ENCODE measurements at places on chromosomes 7 and 10.

- DNase-seq, result no peak
These were observed 100.0 kb downstream of the AUTS2 start for GRCh38 chr7:69698109-69698825.

GRCh38 chr7:78794101-78794500 is 659.4 kb downstream of the MAGI2 start:
- DNase-seq, result no peak

- DNase-seq, result no peak
These were observed 14.1 kb upstream of the MSRB2 start for GRCh38 chr10:23081221-23081750.

- DNase-seq, result no peak
These were observed 510.5 kb downstream of the CCSER2 start for GRCh38 chr10:84838851-84839250.

GRCh38 chr10:78688901-78689583 is 379.7 kb upstream of the ZMIZ1 start:
- peak; percentile 53 for DNase-seq

DNA sequence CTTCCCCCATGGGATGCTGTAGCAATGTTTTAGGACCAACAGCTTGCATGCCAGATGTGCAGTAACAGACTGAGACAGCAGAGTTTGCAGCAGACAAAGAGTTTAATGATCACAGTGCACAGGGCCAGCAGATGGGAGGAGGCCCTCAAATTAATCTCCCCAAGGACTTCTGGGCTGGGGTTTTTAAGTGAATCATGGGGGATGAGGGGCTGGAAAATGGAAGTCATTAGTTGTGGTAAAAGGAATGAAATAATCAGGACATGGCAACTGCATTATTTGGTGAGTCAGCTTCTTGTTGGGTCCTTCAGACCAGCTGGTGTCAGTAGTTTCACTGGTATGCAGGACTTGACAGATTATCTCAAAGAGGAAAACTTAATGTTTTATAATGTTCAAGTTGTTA is 12.6 kb upstream of the NRBF2 start:
- DNase-seq, result no peak

DNA sequence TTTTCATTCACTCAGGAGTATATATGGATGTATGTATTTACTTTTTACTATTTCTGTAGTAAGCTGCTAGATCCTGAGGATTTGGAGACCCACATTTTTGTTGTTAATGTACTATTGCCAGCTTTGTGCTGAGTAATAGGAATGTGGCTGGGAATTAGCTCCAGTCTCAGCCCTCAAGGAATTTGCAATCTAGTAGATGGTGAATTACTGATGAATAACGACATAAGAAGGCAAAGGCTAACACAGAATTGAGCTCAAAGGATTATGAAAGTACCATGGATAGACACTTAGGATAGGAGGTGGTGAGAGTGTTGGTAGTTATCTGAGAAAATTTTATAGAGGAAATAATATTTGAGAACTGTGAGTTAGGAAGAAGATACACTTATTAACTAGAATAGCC is 19.9 kb downstream of the CASD1 start:
- no peak for DNase-seq

- no peak for DNase-seq
These were observed 208.1 kb downstream of the KIAA1217 start for GRCh38 chr10:24417053-24417452.

DNA sequence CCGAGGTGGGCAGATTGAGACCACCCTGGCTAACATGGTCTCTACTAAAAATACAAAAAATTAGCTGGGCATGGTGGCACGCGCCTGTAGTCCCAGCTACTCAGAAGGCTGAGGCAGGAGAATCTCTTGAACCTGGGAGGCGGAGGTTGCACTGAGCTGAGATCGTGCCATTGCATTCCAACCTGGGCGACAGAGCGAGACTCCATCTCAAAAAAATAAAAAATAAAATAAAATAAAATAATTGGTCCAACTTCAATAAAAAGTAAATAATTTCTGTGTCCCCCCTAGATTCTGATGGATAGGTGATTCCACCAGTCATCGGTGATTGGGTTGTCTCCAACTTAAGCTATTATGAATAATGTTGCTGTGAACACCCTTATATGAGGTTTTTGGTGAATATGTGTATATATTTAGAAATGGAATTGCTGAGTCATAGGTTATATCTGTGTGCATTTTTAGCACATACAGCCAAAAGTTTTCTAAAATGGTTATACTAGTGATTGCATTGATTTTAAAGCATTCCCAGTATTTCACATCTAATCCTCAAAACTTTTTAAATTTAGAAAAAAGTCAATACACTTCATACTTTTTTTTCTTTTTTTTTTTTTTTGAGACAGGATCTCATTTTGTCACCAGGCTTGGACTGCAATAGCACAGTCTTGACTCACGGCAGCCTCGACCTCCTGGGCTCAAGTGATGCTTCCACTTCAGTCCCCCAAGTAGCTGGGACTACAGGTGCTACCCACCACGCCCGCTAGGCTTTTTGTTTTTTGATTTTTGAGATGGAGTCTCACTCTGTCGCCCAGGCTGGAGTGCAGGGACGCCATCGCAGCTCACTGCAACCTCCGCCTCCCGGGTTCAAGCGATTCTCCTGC is 13.7 kb upstream of the SRPK2 start:
- no peak for DNase-seq

GRCh38 chr7:155745737-155746136 is 66.5 kb downstream of the SHH start:
- DNase-seq, result no peak

GRCh38 chr7:125241548-125241947 is 311.9 kb upstream of the POT1 start:
- no peak for DNase-seq

DNA sequence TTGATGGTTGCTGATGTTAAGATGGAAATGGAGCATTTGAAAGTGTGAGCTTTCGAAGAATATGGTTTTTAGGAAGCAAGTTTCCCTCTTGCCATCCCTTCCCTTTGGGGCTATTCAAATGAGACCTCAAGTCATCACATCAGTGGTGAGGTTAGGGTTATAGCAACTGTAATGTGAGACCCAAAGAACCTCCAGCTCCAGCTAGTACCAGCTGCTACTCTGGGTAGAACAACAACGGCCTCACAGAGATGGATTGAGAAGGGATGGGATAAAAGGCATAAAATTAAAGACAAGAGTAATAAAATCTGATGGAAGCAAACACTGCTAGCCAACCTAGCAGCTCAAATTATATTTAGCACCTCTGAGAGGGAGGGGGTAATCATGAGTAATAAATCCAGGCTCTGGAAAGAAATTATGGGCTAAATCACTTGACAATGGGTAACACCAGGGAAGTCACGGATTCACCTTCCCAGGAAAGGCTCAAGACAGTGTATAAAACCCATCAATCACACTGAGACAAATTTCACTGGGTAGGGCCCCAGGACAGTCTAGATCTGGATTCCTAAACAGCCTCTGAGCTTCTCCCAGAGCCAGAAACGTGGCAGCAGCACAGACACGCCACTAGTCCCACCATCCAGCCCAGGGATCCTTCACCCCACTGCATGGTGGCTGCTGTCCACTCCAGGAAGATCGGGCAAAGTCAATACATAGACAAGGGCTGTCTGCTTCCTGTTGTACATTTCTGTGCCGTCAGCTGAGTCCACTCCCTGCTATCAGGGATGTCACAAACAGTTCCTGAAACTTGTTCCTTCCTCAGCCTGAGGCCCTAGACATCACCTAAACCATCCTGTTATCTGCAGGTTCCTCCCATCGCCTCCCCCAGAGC is 151.1 kb downstream of the GFRA1 start:
- no peak for DNase-seq

GRCh38 chr10:11414314-11415038 is 197.0 kb downstream of the USP6NL start:
- DNase-seq, result no peak

DNA sequence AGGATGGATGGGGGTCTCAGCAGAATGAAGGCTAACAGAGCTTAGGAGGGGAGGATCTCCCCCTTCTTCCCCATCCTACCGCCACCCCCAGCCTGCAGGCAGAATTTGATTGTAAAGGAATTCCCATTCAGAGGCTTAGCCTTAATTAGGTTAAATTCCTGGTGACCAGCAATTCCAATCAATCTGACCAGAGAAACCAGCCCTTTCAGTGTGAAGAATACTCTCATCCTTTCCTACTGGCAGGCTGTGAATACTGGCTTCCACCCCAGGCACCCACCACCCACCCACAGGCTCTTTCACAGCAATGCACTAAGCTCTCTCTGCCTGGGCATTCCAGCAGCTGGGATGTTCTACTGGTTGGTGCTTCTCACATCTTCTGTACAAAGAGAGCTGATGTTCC is 137.9 kb upstream of the LYZL1 start:
- DNase-seq, result no peak

- DNase-seq, result no peak
These were observed 310.0 kb downstream of the HPSE2 start for GRCh38 chr10:98925651-98926050.

GRCh38 chr7:7686811-7687508 is 31.4 kb downstream of the RPA3 start:
- no peak for DNase-seq

DNA sequence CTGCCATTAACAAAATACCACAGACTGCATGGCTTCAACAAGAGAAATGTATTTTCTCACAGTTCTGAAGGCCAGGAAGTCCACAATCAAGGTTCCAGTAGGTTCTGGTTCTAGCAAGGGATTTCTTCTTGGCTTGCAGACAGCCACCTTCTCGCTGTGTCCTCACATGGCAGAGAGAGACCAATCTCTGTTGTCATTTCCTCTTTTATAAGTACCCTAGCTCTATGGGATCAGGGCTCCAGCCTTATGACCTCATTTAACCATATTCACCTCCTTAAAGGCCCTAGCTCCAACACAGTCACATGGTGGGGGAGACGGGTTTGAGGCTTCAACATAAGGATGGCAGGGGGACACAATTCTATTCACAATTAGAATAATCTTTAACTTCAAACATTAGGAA is 23.6 kb downstream of the ABI1 start:
- DNase-seq, result no peak

DNA sequence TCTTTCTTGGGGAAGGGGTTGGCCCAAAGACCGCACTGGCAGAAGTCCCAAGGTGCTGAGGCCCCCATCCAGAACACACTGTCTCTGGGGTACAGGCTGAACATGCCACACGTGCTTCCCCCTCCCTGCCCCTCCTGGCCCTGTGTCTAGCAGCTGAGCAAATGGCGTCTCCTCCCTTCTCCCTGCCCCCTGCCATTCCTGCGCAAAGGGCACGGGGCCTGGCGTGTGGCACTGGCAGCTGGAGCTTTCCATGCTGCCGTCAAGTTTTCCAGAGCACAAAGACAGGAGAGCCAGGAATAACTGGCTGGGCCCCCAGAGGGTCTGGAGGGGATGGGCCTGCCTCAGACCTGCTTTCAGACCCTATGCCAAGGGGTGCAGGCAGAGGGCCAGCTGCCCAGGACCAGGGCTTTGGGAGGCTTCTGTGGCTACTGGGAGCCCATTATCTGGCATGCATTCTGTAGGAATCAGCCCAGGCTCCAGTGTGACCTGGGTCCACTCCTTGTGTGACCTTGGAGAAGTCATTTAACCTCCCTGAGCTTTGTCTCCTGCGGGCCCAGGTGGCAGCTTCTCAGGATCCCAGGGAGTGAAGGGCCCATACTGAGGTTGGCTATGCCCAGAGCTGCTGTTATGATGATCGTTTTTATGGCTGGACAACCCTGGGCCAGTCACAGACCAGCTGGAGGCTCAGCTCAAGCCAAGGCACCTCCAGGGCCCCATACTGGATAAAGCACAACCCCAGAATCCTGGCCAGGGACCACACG is 710 bp upstream of the LDB3 start:
- DNase-seq, result no peak

DNA sequence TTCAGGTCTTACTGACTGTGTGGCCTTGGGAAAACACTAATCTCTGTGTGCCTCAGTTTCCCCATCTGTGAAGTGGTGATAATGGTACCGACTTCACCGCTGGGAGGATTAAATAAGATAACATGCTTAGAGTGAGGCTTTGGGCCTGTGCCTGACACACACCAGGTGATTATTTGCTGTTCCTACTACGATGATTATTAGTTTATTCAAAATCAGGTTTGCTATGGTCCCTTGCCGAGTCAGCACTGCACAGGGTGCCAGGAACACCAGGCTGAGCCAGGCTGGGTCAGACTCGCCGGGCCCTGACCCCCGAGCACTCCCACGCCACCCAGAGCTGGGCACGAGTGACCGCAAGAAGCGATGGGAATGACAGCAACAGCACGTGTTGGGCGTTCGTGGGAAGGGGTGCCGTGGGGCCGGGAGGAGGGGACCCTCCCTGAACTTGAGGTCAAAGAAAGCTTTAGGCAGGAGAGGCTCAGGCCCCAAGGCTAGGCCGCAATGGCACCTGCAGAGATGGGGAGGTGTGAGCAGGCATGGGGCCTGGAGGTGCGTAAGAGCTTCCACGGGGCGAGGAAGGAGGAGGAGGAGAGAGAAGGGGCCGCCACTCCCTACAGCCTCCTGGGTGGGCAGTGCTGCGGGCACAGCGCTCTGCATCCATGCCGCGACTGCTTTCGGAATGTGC is 325.4 kb downstream of the DNAJB6 start:
- DNase-seq, result no peak

DNA sequence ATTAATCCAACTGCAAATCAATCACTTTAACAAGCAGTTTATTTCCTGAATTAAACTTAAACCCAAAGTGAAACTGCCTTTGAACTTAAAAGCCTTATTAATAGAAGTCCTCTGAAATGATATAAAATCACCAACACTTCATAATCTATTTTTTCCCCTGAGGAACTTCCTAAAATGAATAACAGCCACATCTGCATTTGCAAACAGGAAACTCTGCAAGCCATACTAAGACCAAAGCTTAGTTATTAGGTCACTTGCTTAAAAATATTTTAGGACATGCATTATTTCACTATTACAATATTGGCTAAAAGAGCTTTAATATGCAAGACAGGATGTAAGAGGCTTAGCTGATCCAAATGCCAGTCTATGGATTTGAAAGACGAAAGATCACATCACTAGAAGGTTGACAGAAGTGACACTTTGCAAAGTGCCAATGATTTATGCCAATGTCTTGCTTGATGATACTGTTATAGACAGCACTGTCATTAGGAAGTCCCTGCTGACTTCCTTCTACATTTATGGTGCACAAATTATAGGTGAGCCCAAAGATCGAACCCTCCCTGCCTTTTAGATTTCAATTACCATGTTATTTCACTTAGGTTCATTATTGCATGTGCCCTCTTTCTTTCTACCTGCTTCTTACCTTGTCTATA is 99.9 kb upstream of the SKAP2 start:
- no peak for DNase-seq

- DNase-seq, result no peak
These were observed 1301.5 kb upstream of the SORCS1 start for GRCh38 chr10:108465871-108466641.

DNA sequence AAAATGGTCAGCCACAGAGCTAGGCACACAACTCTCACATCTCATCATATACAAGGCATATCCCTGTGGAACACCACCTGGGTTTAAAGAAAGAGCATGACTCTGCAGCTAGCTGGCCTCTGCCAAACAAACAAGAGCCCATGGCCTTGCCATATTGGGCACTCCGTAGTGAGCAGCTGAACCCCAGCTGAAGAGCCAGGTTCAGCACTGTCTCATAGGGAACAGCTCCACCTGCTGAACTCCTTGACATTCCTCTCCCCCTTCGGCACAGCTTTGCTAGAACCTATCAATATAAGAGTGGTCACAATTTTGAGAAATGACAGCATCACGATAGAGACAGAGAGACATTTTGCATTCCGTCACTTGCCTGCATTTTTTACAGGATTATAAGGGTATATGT is 20.0 kb downstream of the SORCS1 start:
- no peak for DNase-seq

- DNase-seq, result no peak
These were observed 101.9 kb downstream of the LRRN3 start for GRCh38 chr7:111192614-111193413.

- no peak for DNase-seq
These were observed 40.2 kb downstream of the ANK3 start for GRCh38 chr10:60349426-60349825.

Data from NCI-H748 treated with DMSO at 0.1 percent for 48 hours (cell line).